ENCODE measurements at places on chromosomes 1 and 21. TPM values are rescaled to one million over a fixed set of nuclear protein-coding genes. Genes with fewer than 3 reads are reported as not detected.

The ANGPTL7 gene
- total RNA-seq: 4.7 TPM

GRCh38 chr1:154572468-154573167, 5.0 kb downstream of the CHRNB2 start:
- H3K27ac ChIP-seq: no peak overlapping the region
- no peak for ATAC-seq
- peaks cover 42% of the 10 kb centered on the region for H3K27me3 ChIP-seq
- no peaks in the 10 kb centered on the region for H3K36me3 ChIP-seq

- no peak for ATAC-seq
- no peaks in the 10 kb centered on the region for H3K36me3 ChIP-seq
- no peaks in the 10 kb centered on the region for H3K4me1 ChIP-seq
- H3K4me3 ChIP-seq: no peak overlapping the region
- H3K27me3 ChIP-seq: no peaks in the 10 kb centered on the region
- H3K27ac ChIP-seq: no peak overlapping the region
These were observed 32.3 kb downstream of the LAMB3 start for GRCh38 chr1:209619696-209620486.

GRCh38 chr1:100130552-100131077, 2.1 kb downstream of the SASS6 start:
- no peaks in the 10 kb centered on the region for H3K27me3 ChIP-seq
- H3K36me3 ChIP-seq: no peaks in the 10 kb centered on the region
- H3K4me3 ChIP-seq: no peak overlapping the region
- ATAC-seq: no peak

DNA sequence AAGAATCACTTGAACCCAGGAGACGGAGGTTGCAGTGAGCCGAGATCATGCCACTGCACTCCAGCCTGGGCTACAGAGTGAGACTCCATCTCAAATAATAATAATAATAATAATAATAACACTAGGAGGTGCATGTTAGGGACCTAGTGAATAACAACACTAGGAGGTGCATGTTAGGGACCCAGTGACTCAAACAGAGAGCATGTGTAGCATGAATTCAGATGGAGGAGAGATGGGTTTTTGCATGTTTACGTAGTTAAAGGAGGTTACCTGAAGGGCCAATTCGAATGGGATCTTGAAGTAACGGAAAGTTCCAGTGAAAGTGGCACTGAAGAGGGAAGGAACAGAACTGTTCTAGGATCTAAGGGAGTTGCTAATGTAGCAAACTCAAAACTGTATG, 7.1 kb upstream of the KCNK1 start:
- H3K4me1 ChIP-seq: no peaks in the 10 kb centered on the region
- no peak overlapping the region for H3K4me3 ChIP-seq
- H3K27me3 ChIP-seq: peaks cover 21% of the 10 kb centered on the region
- H3K36me3 ChIP-seq: no peaks in the 10 kb centered on the region
- ATAC-seq: no peak

DNA sequence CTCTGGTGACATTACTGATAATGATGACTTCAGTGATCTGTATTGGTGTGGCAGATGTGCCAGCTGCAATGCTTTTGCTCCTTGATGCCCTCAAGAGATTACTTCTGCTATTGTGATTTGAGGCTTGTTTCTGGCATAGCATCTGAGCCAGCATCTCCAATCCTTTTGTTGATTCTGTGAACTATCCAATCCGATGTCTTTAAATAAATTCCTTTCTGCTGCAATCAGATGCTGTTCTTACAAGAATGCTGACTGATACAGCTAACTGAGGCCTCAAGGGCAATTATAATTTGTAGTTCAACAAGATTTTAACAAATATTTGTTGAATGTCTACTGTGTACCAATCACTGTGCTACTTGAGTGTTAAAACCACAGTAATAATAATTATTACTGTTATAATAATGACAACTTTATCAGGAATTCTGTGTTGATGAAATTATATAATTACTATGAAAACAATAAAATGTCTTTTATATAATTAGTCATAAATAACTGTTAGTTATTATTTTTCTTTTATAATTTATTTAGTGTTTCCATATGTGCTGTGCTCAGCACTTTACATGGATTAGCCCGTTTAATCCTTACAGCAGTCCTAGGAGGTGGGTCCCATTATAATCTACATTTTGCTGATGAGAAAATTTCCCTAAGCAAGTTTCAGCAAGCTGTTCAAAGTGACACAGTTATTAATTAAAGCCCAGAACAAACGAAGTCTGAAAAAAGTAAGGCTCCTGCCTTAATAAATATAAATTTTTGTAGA, 308.2 kb downstream of the BRINP3 start:
- no peak for ATAC-seq
- H3K27ac ChIP-seq: no peak overlapping the region
- no peaks in the 10 kb centered on the region for H3K27me3 ChIP-seq
- H3K4me3 ChIP-seq: no peak overlapping the region
